Astrocyte (in vitro differentiated cells and primary cell): ENCODE measurements at places on chromosomes 12 and 14. TPM values are rescaled to one million over a fixed set of nuclear protein-coding genes. Genes with fewer than 3 reads are reported as not detected.

GRCh38 chr14:60277605-60278190 is 28.7 kb downstream of the PPM1A start:
- no peak overlapping the region for H3K27ac ChIP-seq
- H3K4me1 ChIP-seq = no peaks in the 10 kb centered on the region
- peaks cover under 1% of the 10 kb centered on the region for H3K36me3 ChIP-seq
- no peak for DNase-seq
- no peak overlapping the region for H3K4me3 ChIP-seq
- no peaks in the 10 kb centered on the region for H3K27me3 ChIP-seq

RIPK3 gene
- 0.58 and 0.95 TPM in 2 replicates for total RNA-seq

TUBA1C gene
- 345 and 408 TPM in 2 replicates for total RNA-seq

- peaks cover 11% of the 10 kb centered on the region for H3K4me1 ChIP-seq
- no peaks in the 10 kb centered on the region for H3K36me3 ChIP-seq
- no peak overlapping the region for H3K27ac ChIP-seq
- no peak for DNase-seq
Observed at GRCh38 chr12:42486407-42486806, 103.1 kb downstream of the PRICKLE1 start.

GRCh38 chr14:102822311-102822863 is 45.1 kb downstream of the TRAF3 start:
- DNase-seq = no peak
- H3K36me3 ChIP-seq = no peaks in the 10 kb centered on the region
- H3K27me3 ChIP-seq = no peaks in the 10 kb centered on the region
- no peak overlapping the region for H3K27ac ChIP-seq
- H3K4me1 ChIP-seq = peaks cover 13% of the 10 kb centered on the region
- no peak overlapping the region for H3K4me3 ChIP-seq

DNA sequence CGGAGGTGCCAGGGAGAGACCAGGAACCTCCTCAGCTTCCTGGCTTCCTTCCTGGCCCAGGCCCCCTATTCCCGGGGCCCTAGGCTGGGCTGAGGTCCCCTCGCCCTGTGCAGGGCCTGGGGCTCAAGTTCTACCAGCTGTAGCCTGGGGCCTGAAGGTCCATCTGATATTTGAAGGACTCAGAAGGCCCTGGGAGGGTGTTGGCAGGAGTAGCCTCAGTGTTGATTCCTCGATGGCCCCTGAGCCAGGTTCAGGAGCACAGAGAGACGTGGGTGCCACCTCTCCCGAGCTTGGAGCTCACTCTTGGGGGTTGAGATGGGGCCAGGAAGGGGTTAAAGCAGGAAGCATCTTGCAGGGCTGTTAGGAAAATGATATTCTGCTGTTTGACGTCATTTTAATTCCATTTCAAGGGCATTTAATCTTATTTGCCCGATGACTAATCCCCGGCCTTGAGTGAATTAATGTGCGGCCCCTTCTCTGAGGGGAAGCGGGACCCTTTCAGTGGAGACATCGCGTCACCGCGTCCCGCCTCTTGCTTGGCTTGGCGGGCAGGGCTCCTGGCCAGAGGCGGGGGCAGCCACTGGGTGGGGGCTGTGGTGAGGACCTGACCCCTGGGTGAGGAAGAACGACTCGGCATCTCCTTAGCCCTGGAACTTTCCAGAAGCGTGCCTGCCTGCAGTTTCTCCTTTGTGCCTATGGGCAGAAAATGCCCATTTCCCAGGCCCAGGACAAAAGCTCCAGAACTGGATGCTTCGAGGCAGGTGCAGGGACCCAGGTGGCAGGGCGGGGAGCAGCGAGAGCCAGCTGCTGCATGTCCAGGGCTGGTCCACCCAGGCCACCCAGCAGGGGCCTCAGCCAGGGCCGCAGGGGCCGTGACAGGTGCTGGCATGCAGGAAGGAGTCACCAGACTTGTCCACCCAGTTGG is 158.3 kb downstream of the KIF26A start:
- no peak for DNase-seq
- no peak overlapping the region for H3K4me3 ChIP-seq
- H3K4me1 ChIP-seq = no peaks in the 10 kb centered on the region
- no peak overlapping the region for H3K27ac ChIP-seq
- no peaks in the 10 kb centered on the region for H3K27me3 ChIP-seq

GRCh38 chr14:79712302-79712950 is 498.9 kb downstream of the DIO2 start:
- no peaks in the 10 kb centered on the region for H3K36me3 ChIP-seq
- H3K4me1 ChIP-seq = peaks cover 10% of the 10 kb centered on the region
- DNase-seq = no peak
- H3K27ac ChIP-seq = no peak overlapping the region

DNA sequence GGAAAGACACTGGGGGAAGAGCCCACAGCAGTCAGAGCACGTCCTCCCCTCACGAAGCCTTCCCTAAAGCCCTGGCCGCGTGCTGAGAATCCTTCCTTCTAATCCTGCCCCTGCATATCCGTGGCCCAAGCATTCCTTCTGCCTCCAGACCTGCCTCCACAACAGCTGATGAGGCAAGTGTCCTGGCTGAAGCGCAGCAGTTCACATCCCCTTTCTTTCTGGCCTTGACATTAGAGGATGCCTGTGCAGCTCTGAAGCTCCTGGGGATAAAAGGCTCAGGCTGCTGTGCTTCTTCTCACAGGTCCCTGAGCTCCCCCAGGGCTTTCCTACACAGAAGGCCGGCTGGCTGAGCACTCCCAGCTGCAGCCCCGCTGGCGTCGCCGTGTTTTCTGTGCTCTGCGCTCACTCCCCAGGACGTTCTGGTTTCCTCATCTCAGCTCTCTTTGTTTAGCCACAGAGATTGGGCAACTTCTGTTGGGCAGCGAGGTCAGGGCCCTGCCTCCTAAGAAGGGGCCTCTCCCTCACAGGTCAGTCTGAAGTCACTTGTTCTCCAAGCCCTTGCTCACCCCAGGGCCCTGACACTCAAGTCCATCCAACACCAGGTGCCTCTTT is 45.8 kb downstream of the NINJ2 start:
- no peak overlapping the region for H3K4me3 ChIP-seq
- no peaks in the 10 kb centered on the region for H3K4me1 ChIP-seq
- H3K36me3 ChIP-seq = no peaks in the 10 kb centered on the region
- H3K27me3 ChIP-seq = no peaks in the 10 kb centered on the region
- DNase-seq = no peak

- H3K4me3 ChIP-seq = no peak overlapping the region
- no peak overlapping the region for H3K27ac ChIP-seq
- DNase-seq = no peak
- no peaks in the 10 kb centered on the region for H3K27me3 ChIP-seq
- peaks cover 8% of the 10 kb centered on the region for H3K4me1 ChIP-seq
Observed at GRCh38 chr12:113014565-113014964, 36.2 kb downstream of the OAS2 start.
